ENCODE measurements at places on chromosomes 5 and 9.

GRCh38 chr9:96173640-96174039, 128.3 kb downstream of the HSD17B3 start:
- no peak for DNase-seq

GRCh38 chr5:143413958-143414669, 10.6 kb upstream of the NR3C1 start:
- DNase-seq, result no peak

DNA sequence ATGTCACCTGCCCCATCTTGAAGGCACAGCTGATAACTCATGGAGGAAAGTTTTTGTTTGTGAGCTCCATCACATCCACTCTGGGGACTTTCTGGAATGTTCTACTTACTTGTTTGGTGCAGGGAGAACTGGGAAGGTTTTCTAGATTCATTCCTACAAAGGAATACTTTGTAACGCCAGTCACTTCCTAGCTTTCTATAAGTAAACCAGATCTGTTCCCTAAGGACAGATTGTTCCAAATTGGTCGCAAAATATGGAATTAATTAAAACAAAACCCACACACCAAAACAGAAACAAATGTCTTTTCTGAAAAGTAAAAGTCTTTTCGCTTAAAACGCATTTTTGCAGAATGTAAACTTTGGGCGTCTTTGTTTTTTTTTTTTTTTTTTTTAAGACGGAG, 167.6 kb downstream of the PDZD2 start:
- no peak for DNase-seq

DNA sequence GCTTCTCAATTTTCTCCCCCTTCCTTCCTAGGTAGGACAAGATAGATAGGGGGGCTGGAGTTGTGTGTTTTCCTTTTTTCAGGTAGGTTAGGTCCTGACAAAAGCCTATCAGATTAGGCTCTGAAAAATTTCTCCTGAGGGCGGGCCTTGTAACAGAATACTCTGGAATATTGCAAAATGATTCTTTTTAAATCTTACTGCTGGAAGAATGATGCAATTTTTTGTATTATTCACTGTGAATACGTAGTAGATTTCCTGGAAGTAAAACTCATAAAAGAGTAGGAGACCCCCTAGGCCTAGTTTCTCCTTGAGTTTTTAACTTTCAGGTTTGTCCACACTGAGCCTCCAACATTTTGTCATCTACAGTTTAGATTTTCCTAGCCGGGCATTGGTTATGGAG, 1701.8 kb downstream of the EFNA5 start:
- no peak for DNase-seq

- no peak for DNase-seq
These were observed 74.0 kb downstream of the PCSK5 start for GRCh38 chr9:75964427-75964826.

- no peak for DNase-seq
These were observed 18.6 kb upstream of the SLC6A19 start for GRCh38 chr5:1182633-1183423.

DNA sequence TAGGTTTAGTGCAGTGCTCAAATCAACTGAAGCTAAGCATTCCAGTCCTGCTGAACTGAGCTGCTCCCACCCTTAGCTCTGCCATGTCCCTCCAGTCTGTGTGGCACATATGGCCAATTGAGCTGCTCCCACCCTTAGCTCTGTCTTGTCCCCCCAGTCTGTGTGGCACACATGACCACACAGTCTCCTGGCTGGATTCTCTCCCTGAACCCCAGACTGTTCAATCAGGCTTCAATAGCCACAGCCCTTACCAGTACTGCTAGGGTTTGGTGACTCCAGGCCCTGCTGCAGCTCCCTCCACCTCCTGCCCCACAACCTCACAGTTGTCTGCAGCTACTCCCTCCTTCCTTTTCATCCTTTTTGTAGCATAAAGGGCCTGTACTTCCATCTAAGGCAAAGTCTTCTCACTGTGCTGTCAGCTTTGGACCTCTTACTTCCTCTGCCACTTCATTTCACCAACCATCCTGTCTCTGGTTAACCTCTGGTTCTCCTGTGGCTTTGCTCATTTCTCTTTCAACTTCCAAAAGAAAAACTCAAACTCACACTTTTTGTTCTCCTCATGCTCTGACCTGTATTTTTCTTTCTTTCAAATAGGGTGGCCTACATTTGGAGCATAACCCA, 50.8 kb downstream of the ADAMTS12 start:
- DNase-seq, result no peak

DNA sequence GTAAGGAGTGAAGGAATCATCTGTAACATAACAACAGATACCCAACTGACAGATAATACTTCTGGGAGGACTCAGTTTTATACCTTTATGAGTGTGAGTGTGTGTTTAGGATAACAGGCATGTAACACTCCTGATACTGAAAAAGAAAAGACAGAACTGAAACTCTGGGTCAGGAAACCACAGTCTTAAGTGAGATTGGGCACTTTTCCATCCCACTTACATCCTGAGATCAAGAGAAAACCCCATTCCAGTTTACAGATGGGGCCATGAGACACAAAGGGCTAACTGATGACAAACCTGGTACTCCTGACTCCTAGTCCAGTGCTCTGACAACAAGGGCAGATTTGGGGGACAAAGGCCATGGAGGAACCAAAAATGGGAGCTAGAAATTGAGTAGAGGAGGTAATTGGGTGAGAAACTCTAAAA, 18.0 kb downstream of the IL5 start:
- DNase-seq, result no peak

GRCh38 chr9:108473209-108474112, 382.3 kb downstream of the ACTL7B start:
- DNase-seq, result no peak

DNA sequence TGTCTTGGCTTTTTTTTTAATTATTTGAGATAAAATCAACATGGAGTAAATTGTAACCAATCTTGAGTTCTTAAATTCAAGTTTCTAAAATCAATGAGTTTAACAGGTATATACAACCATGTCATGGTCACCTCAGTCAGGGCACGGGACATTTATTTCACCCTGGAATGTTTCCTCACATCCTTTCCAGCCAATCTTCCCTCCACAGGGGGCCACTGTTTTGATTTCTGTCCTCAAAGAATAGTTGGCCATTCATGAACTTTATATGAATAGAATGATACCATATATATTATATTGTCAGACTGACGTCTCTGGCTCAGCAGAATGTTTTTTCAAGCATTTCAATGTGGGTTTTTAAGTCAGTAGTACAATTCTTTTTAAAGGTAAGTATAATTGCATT, 806 bp downstream of the ZNF474 start:
- no peak for DNase-seq

- no peak for DNase-seq
These were observed 24.8 kb upstream of the CTNNAL1 start for GRCh38 chr9:109037946-109038715.

DNA sequence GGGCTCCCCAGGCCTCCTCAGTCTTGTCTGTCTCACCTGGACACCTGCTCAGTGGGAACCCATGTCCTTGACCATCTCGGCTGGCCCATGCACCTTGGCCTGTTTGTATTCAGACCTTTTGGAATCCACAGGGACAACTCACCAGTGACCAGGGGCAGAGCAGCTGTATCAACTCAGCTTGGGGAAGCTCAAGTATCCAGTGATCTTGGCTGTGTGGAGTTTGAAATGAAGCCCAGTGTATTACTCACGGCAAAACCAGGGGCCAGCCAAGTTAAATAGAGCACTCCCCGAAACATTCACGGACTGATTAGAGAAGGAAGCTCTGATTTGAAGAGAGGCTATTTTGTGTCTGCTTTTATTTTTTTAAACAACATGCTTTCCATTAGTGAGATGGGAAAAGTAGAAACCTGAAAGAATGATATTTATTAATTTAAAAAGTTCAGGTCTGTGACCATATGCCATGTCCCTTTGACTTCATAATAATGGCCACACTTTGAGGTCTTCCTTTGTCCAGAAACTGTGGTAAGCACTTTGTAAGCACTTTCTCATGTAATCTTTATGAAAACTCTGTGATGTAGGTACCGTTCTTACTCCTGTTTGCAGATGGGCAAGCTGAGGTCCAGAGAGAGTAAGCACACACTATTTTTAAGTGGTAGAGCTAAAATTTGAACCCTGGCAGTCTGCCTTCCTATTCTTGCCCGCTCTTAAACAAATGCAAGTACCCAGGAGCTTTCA, 656.5 kb downstream of the BNC2 start:
- DNase-seq, result peak; percentile 85

DNA sequence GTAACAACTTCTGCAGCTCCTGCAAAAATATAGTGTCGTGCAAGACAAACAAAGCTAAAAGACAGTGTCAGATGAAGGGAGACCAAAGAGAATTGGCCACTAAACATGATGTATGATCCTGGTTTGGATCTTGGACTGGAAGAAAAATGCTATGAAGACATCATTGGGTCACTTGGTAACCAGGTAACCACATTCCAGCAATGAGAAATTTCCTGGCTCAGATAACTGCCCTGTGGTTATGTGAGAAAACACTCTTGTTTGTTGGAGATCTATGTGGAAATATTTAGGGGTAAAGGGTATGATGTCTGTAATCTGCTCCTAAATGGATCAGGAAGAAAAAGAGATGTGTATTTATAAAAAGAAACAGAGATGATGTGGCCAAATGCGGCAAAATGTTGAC, 45.5 kb upstream of the ANKRD33B start:
- DNase-seq, result peak; percentile 43

Data from GM04504 (cell line).